ENCODE measurements at places on chromosomes 4 and X.

GRCh38 chr4:86921608-86922252, 13.1 kb upstream of the AFF1 start:
- no peak for DNase-seq

- no peak for DNase-seq
These were observed 108.4 kb downstream of the LINC00632 start for GRCh38 chrX:140817943-140818342.

DNA sequence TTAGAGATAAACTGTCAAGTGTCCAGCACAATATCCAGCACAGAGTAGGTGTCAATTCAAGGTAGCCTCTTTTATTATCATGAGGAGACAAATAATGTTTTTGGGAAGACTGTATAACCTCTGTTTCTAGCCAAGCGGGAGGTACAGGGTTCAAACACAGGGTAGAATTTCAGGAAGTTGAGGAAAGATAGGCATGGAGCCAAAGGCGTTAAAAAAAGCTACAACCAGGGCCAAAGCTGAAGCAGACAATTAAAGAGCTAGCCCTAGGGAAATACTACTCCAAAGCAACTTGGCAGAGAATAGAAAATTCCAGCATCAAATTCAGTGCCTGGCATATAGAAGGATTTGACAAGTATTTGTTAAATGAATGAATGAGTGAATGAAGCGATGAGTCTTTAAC, 40.0 kb upstream of the CASK start:
- DNase-seq, result no peak

DNA sequence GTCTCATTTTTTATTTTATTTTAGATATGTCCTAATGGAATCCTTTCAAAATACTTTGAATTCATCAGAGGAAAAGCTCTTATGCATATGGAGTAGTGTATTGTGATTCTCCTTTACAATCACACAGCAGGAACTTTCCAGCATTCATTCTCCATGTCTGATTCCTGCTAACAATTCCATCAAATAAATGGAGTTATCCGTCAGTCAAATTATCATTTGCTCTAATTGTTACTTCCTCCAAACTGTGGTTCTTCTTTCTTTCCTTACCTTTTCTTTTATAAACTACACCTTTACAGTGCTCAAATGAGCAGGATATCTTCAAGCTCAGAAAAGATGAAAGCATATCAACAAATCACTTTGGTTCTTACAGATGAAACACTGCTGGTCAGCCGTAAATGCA, 80.4 kb downstream of the EPHA5 start:
- no peak for DNase-seq

DNA sequence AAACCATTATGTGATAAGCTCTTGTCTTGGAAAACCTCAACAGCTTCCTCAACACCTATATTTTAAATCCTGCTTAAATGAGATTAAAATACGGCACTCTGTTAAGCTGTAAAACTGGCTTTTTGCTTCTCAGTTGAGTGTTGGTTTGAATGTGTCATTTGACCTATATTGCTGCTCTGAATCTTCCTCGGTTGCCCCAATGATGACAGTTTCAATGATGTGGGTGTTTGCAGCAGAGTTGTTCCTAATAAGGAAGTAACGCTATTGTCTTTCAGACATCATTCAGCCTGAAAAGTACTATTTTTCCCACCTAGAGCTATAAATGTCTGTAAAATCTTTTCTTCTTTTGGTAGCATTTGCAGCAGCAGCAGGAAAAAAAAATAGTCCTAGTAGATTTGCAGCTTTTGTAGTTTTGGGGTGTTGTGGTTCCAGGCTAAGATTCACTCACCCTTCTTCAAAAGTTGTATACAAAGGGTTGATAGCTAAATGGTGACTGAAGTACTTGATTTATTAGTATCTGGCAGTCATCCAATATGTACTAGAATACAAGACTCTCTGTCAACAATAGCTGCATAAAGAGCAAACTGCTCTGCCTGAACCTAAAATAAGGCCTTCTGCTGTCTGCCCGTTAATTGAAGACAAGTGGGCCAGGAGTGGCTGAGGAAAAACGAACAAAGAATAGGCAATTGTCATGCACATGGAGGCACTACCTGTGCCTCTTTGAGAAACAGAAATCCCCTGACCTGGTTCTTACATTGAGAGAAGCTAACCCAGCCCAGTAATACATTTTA, 333.1 kb downstream of the IL1RAPL1 start:
- DNase-seq, result no peak

DNA sequence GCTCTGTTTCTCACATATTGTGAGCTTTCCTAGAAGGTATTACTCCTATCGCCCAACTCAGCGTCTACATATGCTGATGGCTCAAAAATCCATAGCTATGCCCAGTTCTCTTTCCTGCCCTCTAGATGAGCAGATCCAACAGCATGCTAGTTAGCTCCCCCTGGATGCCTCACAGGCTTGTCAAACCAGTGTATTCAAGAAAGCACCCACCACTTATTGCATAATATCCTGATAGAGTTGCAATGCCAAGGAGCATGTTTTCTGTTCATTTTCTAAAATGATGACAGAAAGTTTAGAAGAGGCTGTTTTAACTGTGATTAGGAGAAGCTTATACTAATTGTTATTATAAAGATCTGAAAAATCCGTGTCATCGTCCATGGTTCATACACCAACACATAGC, 1.9 kb upstream of the PACRGL start:
- DNase-seq, result no peak

DNA sequence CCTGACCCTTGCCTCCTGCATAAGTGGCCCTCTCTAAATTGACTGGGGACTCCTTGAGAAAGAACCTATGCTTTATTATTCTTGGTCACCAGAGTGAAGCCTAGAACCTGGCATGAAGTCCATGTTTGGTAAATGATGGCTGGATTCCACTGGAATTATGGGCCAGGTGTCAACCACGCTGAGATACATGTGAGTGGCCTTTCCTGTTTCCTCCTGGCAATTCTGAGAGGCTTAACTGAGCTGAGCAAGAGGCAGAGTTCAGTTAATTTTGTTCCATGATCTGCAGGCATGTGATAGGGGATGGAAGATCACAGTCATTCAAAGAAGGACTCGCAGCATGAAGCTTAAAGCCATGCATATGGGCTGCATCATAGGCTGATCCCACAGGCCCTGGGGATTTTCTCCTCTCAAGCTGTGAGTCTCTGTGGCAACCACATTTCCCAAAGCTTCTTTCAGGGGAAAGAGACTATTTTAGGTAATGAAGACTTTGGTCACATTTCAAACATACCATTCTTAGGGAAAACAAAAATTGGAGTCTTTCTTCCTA, 69.4 kb upstream of the CLNK start:
- no peak for DNase-seq

GRCh38 chr4:102637391-102637790, 123.4 kb downstream of the MANBA start:
- DNase-seq, result no peak

- no peak for DNase-seq
These were observed 29.3 kb downstream of the CXorf58 start for GRCh38 chrX:23937100-23937499.

DNA sequence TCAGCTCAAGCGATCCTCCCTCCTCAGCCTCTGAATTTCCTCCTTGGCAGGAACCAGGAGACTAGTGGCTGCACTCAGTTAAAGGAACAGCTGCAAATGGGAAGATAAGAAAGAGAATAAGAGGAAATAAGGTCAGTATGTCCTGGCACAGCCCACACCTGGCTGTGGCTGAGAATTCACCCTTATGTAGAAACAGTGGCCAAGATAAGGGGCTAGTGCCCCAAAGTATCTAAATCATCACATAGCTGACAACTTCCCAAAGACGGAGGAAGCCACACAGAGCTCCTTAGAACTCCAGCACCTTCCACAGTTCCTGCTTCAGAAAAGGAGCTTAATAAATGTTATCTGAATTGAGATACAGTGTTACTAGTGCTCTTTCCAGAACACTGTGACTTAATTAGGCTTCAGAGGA, 2.3 kb upstream of the CHIC2 start:
- no peak for DNase-seq

- DNase-seq, result no peak
These were observed 41.5 kb downstream of the CD40LG start for GRCh38 chrX:136689436-136689835.

DNA sequence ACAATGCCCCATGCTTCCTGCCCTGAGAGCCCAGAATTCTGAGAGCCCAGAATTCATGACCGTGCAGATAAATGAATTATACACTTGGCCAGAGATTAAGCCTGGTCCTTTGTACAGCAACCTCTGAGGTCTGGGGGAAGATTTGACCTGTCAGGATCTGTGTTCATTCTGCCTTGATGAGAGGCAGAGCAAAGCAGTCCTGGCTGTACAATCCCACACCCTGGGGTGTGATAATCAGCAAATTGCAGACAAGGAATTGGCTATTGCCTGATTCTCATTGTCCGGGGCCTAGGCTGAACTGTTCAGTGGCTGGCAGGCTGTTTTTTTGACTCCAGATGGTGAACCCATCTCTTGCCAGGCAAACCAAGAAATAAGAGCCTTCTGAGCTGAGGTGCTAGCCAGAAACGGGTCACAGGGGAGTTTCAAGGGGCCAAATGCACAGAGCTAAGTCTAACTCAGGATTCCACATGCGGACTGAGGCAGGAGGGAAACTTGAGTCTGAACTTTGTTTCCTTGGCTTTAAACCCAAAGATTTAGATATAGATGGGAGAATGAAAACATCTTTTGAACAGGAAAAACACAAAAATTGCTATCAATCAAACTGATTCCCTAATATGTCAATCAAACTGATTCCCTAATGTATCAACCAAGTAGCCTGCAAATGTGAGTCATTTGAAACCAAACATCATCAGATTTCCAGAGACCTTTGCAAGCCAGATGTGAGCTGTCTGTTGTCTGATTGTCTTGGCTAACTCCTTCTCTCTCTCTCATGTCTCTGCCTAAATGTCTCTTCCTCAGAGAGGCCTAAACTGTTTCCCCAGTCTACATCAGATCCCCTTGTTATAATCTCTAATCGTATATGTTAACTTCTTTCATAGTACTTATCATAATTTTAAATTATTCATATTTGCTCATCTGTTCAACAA, 159.3 kb downstream of the ATG4A start:
- no peak for DNase-seq

DNA sequence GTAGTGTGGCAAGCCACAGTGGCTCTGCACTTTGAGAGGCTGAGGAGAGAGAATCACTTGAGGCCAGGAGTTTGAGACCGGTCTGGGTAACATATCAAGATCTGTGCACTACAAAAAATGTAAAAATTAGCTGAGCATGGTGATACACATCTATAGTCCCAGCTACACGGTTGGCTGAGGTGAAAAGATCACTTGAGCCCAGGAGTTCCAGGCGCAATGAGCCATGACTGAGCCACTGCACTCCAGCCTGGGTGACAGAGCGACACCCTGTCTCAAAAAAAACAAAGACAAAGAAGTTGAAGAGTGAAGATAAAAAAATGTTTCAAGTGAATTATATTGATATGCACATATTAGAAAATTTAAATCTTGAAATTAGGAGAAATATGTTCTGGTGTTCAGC, 46.3 kb downstream of the SULT1B1 start:
- DNase-seq, result no peak

DNA sequence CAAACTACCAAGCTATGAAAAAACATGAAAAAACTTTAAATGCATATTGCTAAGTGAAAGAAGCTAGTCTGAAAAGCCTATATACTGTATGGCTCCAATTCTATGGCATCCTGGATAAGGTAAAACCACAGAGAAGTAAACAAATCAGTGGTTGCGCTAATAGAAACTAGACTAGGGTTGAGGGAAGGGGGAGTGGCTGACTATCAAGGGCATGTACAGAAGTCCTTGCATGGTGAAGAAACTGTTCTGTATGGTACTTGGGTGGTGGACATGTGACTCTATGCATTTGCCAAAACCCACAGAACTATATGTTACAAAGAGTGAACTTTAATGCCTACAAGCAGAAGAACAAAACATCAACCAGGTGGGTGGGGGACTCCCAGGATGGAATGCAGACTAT, 96.8 kb downstream of the MTMR1 start:
- no peak for DNase-seq

DNA sequence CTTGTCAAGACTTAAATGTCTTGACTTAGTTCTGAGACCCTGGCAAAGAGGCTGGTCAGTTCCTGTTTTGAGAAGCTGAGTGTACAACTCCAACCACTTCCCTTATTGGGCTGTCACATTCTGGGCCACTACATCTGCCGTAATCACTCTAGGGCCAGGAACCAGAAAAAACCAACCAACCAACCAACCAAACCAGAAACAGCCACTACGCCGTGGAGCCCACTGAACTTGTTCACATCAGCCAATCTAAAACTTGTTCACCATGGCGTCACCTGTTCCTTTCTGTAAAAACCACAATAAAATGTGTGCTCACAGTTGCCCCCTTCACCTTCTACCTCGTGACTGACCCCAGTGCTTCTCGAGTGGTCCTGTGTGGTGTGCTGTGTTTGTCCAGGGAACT, 107.3 kb downstream of the JADE1 start:
- peak; percentile 3 for DNase-seq

- no peak for DNase-seq
These were observed 108.7 kb downstream of the AR start for GRCh38 chrX:67652543-67652942.

DNA sequence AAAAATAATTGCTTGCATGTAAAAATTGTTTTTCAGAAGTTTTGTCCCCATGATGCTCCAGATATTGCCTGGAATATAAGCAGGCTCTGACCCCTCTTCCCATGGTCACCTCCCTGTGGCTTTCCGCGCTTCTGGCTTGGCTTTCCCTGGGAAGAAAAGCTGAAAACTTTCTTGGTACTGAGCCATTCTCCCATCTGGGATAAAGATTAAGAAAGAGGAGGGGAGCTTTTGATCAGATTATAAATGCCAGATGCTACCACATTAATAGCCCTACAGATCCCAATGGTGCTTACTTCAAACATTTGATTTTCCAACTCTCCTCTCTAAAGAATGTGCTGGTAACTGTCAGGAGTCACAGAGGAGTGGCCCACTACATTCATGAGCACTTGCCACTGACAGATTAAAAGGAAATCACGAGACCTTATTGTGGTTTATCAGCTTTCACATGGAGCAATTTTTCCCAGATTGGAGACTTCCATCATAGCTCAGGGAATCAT, 54.4 kb upstream of the GAB1 start:
- DNase-seq, result no peak

- DNase-seq, result no peak
These were observed 98.3 kb downstream of the ARHGAP24 start for GRCh38 chr4:85573270-85573669.

DNA sequence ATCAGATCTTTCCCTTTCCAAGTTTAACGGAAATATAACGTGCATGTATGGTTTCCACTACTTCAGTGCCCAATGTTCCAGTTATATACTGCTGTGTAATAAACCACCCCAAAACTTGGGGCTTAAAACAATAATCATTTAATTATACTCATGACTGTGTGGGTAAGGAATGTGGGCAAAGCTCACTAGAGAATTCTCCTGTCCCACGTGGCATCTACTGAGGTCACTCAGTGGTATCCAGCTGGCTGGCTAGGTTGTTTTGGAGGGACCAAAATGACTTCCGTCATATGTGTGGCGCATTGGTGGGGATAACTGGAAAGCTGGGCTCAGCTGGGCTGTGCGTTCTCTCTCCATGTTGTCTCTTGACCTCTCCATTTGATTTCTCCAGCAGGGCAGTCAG, 18.5 kb downstream of the ZCCHC18 start:
- DNase-seq, result no peak

DNA sequence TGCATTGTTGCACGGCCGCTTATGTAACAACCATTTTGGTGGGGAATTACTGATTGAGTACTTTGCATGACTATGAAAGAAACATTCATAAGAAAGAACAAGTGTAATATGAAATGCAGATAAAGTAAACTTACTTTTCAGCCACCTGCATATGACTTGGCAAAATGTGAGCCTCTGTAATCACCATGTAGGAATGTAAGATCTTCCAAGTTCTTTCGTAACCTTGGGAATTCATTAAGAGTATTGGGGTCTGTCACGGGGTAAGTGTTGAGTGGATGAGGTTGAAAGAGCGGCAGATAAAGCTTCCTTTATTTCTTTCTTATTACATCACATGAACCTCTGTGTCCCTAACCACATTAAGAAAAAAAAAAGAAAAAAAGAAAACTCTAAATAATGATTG, 348.5 kb upstream of the NR3C2 start:
- DNase-seq, result no peak

All from stimulated activated CD8-positive, alpha-beta memory T cell treated with anti-CD3 and anti-CD28 coated beads, Interleukin-15, amount 100 ng/mL, for 4 hours (primary cell).